CD4-positive, alpha-beta T cell treated with Interleukin-15 for 4 hours (primary cell): ENCODE measurements at places on chromosomes 2 and 18.

DNA sequence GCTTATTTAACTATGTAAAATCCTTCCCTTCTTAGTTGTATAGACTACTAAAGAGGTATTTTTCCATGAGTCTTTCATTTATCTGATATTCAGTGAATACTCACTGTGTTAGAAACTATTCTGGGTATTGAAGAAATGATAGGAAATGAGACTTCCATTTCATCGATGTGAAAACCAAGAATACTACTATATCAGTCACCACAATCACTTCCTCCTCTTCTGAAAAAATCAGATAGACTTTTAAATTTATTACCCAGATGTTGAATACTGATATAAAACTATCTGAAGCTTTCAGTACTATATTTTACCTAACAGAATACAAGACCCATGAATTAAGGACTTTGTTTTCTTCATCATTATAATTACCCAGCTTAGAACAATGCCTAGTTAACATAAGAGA is 1801.1 kb upstream of the CELF4 start:
- no peak for DNase-seq

DNA sequence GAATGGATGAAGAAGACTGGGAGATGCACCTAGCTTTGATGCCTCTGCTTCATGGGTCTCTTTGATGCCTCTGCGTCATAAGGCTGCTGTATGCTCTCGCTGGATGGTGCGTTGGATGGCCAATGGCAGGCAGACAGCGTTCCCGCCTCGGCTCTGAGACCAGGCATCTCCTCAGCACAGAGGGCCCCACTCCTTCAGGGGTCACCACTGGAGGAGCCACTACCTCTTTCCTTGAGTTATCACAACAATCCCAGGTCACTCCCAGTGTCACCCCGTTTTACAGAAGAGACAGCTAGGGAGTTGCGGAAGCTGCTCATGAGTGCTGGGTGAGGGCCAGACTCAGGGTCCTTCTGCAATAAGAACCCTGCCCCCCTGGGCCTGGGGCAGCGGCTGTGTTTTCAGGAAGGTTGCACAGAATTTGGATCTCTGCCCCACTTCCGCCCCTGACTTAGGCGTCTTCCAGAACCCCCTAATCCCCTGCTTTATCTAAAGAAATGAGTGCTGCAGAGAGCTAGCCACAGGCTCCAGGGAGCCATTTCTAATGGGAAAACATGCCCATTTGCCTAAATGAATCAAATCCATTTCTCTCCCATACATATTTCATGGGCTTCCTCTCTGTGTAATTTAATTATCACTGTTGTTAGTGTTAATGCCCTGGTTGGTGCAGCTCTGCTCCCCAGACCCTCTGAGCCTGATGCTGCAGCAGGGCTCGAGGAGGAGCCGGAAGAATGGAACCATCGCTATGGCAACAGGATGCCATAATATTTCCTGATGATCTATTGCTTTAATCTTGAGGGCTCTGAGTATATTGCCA is 131.8 kb upstream of the HS6ST1 start:
- DNase-seq = no peak

DNA sequence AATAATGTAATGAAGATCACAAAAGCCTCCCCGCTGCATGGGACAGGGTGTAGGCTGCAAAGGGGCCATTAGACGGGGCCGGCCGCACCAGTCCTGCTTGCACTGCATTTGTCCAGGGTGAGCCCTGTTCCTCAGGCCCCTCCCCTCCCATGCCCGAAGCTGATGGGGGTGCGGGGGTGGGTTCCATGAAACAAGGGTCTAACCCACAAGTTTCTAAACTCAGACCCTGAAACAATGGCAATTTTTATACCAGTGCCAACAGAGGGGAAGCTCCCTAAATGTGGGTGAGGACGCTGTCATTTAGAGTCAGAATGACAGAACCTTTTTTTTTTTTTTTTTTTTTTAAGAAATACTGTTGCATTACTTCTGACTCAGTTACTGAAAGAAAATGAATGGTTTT is 39.7 kb downstream of the HS6ST1 start:
- no peak for DNase-seq

- DNase-seq = no peak
Measured at GRCh38 chr2:229335877-229336346, 64.8 kb upstream of the PID1 start.

- no peak for DNase-seq
Measured at GRCh38 chr2:45669032-45669486, 17.6 kb downstream of the PRKCE start.

DNA sequence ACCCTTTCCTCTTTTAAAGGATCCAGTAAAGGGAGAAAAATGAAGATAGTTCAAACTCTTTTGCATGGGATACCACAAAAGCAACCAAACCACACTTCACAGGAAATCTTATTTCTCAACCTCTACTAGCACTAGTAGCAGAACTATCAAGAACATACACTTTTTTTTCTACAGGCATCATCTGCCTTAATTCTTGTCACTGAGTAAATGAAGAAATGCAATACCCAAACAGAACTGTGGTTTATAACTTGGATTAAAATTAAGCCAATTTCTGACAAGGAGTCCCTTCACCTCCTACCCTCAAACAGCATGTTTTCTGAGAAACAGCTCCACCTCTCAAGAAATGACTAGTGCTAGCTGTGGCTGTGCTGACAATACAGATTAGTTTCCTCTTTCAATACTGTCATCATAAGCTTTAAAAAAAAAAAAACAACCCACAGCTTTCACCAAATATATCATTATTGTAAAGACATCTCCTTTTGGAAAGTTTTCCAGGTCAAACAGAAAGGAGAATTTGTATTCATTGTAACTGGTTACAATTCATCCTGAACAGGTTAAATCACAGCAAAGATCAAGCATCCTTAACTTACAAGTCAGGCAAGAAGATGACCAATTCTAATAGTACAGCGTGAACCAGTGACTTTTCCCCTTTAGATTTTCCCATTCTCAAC is 44.4 kb downstream of the PTPN2 start:
- peak; percentile 85 for DNase-seq

DNA sequence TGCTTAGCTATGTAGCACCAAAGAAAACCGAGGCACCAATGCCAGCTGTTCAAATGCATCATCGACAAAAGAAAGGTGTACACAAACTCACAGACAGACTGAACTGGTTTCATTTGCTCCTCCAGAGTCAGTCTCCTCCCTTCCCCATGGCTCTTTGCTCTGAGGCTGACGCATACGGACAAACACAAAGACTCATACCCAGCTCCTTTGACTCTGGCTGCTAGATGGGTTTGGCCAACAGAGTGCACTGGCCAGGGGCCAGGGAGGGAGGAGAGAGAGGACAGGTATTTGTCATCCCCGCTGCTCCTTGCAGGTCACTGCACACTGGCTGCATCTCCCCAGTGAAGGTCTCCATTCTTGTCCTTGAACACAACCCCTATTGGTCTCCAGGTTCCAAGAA is 40.7 kb downstream of the DNER start:
- no peak for DNase-seq

GRCh38 chr2:120572226-120572625 is 163.4 kb upstream of the GLI2 start:
- DNase-seq = no peak

- no peak for DNase-seq
Measured at GRCh38 chr18:37450434-37451132, 115.0 kb downstream of the CELF4 start.
